ENCODE measurements at places on chromosomes 4 and X.

GRCh38 chr4:148073349-148073748 is 341.5 kb downstream of the ARHGAP10 start:
- no peak for DNase-seq

DNA sequence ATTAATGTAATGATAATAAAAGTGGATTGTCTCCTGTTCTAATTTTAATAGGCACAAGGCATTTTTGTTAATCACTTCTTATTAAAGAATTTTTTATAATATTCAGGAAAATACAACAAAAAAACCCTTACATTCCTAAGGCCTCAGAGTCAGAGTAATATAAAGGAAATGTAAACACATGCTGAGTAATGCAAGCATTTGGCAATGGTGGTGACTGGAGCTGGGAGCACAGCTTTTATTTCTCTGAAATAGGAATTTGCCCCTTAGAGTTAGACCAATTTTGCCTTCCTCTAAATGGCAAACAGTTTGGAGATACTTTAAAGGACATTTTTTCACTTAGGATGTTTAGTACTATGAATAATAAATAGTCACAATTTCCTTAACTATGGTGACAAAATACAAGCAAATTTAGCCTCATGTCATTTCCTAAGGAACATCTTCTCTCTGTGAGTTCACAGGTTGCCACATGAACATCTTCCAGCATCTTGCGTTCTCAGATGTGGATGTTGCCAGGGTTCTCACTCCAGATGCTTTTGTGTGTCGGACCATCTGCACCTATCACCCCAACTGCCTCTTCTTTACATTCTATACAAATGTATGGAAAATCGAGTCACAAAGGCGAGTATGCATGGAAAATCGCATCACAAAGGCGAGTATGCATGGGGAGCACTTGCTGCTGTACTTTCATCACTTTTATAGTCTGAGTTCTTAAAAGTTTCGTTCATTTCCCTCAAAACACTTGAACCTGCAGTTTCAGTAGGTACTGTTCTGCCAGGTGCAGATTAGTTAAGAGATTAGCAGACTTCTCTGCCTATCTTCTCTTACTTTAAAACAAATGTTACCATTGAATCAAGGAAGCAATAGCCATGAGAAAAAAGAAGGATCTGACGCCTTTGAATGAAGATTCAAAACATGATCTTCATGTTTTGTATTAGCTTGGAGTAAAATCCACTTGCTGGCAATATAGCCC is 15.9 kb upstream of the F11 start:
- DNase-seq, result no peak

DNA sequence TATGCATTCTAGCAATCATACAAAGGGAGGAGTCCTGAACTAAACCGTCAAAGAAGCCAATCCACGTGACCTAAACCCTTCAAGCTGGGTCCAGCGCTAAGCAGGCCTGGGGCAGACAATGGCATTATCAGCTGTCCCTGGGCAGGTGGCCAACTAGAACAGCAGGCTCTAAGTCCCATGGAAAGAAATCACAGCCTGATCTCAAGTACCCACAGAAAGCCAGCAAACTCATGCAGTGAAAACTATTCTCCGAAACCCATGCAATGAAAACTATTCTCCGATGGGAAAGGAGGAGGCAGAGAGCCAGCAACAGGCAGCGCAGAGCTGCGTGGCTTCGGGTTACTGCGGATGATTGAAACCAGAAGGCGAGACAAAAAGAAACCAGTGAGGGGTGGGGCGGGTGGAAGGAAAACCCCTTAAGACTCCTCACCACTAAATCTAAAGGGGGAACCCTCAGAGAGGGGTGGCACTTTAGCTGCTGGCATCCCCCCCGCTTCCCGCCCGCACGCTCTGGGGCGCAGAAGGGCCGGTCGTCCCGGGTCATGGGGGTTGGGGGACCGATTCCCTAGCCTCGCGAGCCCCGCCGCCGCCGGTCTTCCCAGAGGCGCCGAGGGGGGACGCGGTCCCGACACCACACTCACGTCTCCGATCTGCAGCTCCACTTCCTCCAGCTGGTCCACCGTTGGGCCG is 567 bp downstream of the C4orf46 start:
- DNase-seq, result peak; percentile 85

DNA sequence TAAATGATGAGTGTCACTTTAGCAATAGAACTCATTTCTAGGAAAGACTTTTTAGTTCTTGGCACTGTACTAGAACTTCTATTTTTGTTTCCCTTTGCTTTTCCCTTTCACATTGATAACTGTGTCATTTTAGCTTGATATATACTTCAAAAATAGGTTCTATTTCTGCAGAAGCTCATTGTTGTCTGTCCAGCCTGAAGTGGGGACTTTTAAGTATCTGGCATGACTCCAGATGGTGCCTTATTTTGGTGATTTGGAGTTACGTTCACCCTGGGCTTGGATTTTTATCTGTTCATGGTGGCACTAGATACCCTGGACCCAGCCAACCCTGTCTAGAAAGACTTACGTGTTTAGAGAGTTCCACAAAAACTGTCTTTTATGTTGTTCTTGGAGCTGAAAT is 3.4 kb downstream of the ABHD18 start:
- no peak for DNase-seq

DNA sequence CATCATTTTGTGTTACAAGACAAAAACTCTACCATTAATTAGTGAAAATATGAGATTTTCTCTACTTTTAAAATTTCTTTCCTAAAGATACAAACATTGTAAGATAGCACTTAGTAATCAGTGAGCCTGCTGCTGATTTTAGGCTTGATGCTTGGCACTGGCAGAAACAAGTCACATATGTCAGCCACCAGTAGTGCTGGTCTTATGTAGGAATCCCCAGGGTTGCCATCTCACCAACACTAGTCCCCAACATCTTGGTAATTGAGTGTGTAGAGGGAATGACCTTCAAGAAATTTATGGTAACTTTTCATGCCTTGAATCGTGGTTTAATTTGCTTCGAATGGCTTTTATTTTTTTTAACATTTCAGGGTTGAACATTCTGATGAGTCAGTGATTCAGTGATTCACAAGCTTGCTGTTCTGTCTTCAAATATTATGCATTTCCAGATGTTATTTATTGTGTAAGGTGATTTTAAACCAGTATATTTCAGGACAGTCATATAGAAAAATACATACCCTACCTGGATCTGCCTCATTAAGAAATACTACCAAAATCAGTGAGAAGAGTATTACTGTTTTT is 11.9 kb downstream of the EXOC1 start:
- no peak for DNase-seq

DNA sequence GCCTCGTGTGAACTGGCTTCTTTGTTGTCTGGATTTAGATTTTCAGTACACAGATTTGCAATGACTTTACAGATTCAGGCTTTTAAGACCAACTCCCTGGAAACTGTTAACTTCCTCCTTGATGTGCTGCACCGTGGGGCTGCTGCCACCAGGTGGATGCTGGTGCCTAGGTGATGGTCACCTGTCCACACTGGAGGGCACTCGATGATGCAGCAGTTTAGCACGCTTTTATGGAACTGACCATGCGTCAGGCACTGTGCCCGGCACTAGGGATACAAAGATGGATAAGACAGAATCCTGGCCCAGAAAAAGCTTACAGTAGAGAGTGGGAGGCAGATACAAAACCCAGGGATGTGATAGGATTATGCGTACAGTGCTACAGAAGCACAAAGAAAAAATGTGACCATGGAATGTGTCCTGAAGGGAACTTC is 180.7 kb downstream of the CEP135 start:
- peak; percentile 42 for DNase-seq

- DNase-seq, result no peak
Observed at GRCh38 chr4:110188113-110188512, 10.3 kb downstream of the ELOVL6 start.

- DNase-seq, result no peak
Observed at GRCh38 chrX:129720741-129721140, 18.0 kb upstream of the XPNPEP2 start.

- DNase-seq, result no peak
Observed at GRCh38 chr4:146550161-146550560, 28.4 kb upstream of the SLC10A7 start.

DNA sequence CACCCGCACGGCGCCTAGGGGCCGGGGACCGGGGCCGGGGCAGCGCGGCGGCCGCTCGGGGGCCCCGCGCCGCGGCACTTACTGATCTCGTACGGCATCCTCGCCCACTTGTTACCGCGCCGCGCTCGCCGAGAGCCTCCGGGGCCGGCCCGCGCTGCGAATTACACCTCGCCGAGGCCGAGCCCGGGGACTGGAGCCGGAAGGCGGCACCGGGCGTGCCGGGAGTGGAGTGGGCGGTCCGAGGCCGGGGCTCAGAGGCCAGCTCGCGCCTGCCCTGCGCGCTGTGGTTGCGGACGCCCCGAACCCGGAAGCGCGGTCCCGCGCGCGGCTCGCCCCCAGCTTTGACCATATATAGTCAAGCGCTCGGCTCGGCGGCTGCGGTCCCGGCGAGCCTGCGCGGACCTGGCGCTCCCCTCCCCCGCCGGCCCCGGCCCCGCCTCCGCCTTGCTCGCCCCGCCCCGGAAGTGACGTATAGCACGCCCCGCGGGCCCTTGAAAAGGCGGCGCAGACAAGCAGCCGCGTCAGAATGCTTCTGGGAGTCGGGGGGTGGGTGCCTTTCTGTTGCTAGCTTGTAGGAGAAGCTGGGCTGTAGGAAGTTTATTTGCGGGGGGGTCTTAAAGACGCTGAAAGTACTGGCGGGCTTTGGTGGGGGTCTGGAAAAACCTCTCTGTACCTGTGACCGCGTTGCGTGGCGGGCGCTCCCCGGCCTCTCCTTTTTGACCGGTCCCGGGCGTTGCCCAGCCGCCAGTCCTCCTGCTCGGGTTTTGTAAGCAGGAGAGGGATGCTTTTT is at the start of gene WDR1:
Gene WDR1, minus strand, starts transcription at position 231 of the 790 bp plus-strand sequence. Its CDS starts 133 bp downstream, at position 98.
- DNase-seq, result peak; percentile 90

All from activated CD8-positive, alpha-beta T cell treated with anti-CD3 and anti-CD28 coated beads for 36 hours (primary cell).